CD4-positive, alpha-beta T cell (primary cell): ENCODE measurements at places on chromosomes 11 and 22.
A peak's percentile ranks its signal among the peaks of the same experiment; 100 is the strongest.

DNA sequence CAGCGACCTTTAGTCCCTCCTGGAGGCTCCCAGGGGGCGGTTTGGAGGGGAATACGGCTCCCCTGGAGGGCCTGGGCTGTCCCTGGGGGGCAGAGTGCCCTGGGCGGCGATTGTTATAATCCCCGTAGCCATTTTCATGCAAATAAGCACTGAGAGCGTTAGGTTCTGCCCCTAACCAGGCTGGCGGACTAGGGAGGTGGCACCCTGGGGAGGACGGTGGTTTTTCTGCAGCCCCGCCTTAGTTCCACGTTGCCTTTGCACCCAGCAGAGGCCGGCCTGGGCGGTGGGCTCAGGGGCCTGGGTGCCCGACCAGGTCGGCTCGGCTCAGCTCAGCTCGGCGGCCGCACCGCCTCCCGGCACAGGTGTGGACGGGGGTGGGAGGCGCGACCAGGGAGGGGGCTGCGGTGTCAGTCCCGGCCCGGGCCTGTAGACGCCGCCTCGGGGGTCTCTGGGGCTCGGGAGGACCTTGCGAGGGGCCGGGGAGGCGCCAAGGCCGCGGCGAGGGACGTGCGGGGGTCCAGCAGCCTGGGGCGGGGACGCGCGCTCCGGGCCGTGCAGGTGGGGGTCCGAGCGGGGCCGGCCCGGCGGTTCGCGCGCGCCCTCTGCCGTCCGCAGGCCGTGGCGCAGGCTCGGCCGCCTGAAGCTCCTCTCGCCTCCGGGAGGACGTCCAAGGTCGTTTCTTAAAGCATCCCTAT, 2.3 kb upstream of the DUSP8 start:
- DNase-seq, result peak; percentile 65

DNA sequence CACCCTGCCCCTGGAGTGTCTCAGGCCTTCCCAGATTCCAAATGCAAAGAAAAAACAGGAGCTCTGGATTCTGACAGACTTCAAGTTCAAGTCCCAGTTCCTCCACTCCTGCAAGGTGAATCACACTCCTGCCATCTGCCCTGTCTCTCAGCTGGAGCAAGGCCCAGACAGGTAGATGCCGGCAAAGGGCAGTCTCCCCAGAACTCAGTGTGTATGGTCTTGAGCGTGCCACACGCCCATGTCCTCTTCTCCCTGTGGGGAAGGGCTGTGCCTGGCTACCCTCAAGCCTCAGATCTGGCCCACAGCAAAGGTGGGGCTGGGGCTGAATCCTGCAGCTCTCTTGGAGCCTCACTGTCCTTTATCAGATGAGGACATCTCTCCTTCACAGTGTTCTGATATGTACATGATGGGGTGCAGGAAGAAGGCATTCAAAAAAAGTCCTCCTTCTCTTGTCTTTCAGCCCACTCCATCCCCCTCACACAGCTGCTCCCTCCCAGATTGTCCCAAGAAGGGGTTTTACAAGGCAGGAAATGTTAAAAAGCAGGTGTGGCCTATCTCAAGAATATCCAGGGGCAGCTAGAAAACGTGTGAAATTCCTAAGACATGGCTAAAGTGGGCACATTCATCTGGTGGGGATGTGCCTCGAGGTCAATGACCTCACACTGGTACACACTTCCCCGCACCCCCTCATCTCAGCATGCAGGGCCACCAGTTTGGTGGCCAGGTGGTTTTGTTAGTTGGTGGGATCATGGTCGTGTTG, 27.7 kb upstream of the ARFGAP3 start:
- no peak for DNase-seq

DNA sequence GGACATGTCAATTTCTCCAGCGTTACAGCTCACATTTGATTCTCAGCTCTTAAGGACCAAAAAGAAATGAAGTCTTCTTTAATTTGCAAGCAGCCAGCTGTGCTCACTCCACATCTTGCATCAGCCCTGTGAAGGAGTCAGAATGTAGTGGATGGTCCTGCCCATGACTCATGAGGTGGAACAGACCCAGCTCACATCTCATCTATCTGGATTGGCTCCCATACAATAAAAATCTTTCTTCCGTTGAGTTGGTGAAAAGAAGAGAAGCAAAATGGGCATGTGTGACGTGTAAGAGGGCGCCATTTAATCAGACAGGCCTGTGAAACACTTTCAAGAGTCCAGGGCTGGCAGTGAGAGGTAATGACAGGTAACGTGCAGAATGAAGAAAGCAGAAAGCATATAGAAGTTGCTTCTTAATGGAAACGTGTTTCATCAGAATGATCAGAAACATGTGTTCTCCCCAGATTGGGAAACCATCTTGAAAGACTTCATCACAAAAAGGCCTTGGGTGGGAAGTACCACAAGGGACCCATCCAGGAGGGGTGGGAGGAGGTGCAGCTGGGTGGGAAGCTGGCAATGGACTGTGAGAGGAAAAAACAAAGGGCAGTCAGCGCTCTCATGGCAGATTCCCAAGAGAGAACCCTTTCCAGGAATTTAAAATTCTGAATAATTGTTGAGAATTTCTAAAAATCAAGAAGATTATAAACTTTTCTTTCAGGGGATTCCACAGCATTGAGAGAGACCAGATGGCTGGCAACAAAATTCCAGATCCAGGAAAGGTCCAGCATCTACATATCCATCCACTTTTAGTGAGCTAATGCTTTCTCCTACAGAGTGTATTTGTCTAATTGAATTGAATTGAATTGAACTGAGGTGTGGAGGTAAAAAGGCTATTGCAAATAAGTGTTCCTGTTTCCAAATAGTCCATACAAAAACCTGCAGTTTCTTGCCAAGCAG, 57.0 kb downstream of the ETS1 start:
- DNase-seq, result no peak

DNA sequence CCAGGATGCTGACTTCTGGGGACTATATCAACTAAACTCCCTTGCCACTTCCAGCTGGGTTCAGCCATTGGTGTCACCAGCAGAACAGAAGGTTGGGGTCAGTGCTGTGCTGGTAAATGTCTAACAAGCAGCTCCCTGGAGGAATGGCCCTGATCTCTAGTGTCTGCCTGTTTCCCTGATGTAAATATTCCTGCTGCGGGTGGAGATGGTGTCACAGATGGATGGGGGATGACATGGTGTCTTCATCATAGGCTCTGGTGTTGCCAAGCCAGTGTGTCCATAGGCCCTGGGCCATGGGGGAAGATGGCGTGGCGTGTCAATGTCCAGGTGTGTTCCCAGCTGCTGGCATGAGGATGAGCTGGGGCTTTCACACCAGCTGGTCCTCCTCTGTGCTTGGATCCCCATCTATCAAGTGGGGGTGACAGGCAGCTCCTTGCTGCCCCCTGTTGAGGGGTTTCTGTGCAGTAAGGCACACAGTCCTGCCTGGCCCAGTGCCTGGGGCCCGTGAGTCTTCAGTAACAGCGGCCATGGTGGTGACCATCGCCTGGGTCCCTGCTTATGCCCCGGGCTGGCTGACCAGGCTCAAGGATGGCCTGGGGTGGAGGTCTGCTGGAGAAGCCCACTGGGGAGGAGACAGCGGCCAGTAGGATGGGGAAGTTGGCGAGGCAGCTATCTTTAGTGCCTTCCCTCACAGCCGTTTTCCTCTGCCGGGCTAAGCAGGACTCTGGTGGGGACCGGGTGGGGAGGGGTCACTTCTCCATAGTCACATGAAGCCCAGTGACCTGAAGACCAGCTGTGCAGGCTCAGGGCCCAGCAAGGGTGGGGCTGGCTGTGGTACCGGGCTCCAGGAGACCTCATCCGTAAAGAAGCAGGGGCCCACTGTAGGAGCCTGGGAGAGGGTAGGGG, 12.7 kb downstream of the RPL3 start:
- DNase-seq, result peak; percentile 50

DNA sequence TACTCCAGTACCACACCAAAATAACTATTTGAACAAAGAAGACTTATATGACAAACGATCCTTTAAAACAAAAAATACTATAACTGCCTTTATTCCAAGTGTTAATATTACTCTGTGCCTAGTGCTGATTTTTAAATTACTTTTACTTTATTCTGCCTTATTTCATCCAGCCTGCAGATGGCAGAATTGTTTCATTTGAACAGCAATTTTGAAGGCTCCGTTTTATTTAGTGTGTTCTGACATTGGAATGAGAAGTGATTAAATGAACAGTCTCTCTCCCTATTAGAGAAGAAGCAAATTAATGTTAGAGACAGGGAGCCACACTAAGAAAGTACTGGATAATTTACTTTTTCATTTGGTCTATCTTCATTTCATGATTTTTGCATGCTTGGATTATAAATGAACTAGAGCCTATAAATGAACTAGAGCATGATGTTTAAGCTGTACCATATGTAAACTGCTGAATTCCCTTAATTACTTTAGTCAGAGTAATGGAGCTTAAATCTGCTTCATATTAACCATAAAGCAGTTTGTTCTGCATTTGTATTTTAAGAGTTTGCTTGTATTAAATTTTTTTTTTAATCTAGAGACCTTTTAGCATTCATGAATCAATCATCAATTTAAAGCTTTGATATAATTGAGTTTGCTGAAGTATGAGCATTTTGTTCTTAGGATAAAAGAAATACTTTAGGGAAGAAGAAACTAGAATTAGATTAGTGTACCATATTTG, 9.8 kb downstream of the PDHX start:
- DNase-seq, result no peak

- no peak for DNase-seq
Observed at GRCh38 chr11:597166-597725, 18.5 kb downstream of the IRF7 start.
